Fibroblast of skin of right quadriceps (primary cell): ENCODE measurements at places on chromosomes 16 and 17.

DNA sequence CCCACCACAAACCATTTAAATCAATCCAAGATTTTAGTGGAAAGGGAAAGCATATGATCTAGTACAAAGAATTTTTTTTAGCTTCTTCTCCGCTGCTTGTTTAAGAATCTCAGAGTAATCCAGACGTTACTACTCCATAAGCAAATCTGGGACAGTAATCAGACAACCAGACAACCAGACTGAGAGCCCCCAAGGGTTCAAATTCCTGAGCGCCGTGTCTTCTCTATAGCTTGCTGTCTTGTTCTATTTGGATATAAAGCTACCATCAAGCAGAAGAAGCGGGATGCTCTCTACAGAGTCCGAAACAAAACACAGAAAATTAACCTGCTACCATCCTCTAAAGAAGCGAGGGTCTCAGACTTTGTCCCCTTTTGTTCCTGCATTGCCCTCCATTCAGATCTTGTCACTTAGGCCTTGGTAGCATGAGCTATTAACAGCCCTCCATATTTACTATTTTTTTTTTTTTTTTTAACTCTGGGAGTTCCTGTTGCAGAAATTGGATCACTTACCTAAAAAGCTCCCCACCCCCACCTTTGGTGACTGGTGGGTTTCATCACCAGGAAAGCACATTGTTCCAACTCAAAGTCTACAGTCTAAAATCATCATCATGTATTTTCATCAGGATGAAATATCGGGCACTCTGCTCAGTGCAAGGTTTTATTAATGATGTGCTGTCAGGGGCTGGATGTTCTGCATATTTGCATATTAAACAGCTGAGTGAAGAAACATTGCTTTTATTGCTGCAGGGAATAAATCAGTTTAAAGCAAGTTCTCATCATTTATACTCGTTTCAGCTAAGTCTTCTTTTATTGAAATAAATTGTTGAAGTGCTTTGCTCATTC, 576.7 kb downstream of the WWOX start:
- DNase-seq, result peak; percentile 56

GRCh38 chr16:64174327-64174726, 947.5 kb downstream of the CDH11 start:
- no peak for DNase-seq

- no peak for DNase-seq
Measured at GRCh38 chr17:79035686-79036085, 11.7 kb downstream of the C1QTNF1 start.

- no peak for DNase-seq
Measured at GRCh38 chr17:83171661-83172060, 92.3 kb downstream of the METRNL start.

DNA sequence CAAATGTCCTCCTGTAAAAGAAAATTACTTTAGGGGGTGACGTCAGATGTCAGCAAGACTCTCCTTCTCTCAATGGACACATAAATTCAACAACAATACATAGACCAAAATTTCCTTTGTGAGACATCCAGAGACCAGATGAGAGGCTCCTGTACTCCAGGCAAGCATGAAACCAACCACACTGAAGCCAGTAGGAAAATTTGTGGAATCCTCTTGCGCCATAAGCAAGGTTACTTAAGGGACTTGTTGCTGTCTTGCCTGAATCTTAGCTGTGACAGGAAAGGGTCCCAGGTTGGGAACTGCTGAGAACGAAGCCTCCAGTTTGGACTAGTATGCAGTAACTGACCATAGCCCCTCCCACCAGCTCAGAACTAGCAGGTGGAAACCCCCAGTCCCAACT, 56.0 kb downstream of the CEP112 start:
- DNase-seq, result peak; percentile 6

DNA sequence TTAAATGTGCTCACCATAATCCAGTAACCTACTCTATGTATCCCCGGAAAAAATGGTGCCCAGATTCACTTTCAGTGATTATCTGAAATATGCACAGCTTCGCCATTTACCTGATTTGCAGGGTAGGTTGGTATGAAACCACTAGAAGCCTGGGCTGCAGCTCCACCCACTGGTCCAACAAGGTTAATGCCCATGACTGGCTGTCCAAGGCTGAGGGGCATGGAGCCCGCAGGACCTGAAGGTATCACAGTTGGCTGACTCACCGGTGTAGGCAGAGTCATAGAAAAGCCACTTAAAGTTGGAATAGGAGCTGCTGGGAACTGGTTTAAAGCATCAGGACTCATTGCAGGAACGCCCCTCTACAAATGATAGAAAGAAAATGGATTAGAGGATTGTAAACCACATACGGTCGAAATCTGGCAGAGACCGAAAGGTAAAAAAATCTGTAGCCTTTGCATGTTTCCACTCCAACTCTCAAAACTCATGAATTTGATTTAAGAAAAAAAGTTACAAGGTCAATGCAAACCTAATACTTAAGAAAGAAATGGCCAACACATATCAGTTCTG, 38.6 kb downstream of the SYNRG start:
- DNase-seq, result peak; percentile 45

- no peak for DNase-seq
Measured at GRCh38 chr16:88316941-88317612, 65.7 kb upstream of the ZNF469 start.

DNA sequence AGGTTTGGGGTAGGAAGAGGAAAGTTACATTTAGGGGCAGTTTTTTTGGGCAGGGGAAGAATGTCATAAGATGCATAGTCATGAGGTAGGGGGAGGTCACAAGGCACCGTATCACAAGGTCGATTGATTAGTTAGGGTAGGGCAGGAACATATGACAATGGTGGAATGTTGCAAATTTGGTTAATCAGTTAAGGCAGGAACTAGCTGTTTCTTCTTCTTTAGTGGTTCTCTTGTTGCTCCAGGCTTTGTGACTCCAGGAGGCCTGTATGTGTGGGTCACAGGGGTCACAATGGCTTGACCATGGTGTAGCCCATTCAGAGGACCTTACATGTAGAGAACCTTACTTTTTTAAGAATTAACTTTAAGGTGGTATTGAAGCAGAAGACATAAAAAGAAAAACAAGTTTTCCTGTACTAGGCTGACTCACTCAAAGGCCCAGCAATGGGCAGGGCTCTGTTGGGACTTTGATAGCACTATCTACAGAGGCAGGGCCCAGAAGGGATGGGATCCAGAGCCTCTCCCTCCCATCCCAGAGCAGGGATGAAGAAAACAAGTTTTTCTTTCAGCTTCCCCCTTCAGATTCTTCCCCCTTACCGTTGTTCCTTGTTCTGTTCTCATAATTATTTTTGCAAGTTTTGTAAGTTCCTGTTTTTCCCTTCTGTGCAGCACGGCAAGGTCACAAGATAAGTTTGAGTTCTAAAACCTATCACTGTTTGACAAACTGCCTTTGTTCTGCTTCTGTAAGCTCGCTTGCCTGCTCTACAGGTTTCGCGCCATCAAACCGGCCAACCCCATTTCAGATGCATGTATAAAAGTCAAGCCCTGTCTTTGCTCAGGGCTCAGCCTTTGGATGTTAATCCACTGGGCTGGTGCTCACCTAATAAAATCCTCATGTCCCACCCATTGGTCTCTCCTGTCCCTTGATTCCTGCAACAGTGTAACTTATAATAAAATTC, 45.8 kb upstream of the ATF7IP2 start:
- no peak for DNase-seq

- peak; percentile 51 for DNase-seq
Measured at GRCh38 chr16:65624666-65625065, 502.8 kb upstream of the CDH11 start.

- DNase-seq, result no peak
Measured at GRCh38 chr16:88948781-88949490, 28.1 kb downstream of the CBFA2T3 start.

DNA sequence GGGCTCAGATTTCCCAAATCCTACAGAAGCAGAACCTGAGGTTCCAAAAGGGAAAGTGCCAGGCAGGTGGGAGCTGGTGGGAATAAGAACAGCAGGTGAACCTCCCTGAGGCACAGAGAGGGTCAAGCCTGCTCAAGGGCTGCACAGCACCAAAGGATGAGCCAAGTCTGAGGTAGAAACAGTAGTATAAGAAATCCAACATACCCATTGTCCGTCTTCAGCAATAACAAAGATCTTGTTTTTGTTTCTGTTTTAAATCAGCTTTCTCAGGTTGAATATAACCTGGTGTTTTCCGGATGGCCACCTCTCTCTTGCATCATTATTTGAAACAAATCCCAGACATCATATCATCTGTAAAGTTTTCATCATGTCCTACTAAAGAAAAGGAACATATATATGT, 10.6 kb upstream of the CES3 start:
- DNase-seq, result no peak

DNA sequence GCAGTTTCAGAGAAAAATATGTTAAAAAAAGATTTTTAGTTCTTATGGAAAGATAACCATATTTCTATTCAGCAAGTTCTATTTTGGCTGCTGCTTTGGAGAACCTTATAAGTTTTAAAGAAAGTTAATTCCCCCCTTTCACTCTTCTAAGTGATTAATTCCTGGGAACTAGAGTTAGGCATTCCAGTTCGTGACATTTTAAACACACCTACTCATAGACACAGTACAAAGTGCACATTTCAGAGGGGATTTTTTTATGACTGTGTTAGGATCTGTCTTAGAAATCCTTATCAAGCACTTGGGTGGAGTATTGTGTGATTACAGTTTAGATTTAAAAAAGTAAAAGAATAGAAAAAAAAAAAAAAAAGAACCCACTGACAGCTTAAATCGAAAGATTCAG, 3.5 kb upstream of the CDH11 start:
- DNase-seq, result peak; percentile 40

DNA sequence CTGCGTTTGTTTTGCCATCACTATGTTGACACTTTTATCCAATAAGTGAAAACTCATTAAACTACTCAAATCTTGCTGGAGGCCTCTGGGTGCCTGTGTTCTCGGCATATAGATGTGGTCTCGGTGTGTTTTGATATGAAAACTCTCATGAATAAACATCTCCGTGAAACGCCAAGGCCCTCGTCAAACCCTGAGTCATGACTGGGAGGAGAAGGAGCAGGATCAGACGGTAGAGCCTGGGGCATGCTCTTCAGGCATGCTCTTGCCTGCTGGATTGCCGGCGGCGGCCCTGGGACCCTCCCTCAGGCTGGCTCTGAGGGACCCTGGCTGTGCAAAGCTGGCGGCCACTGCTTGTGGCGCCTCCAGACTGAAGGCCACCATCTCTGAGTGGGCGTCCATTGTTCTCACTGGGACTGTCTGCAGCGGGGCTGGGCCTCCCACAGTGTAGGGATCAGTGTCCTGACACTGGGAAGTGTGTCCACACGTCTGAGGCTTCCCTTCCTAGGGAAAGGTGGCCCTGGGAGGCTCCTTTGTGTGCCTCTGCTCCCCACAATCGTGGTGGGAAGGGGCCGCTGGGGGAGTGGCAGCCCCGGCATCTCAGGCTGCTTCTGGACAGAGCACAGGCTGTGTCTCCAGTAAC, 1.7 kb upstream of the NPB start:
- no peak for DNase-seq

DNA sequence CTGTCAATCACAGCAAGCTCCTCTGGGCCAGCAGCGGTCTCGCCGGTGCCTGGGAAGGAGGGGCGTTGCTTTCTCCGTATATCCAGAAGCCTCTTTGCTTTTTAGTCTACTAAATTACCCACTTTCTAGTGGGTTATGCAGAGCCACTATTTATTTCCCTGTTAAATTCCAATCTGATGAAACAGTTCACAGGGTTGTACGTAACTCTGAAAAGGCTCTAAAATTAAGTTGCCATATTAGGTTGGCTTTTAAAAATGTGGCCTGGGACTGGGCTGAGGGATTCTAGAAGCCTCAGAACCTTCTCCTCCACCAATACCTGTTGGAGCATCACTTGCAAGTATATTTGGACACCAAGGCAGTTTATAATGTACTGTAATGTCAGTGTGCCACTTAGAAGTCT, 27.2 kb downstream of the MARCHF10 start:
- peak; percentile 81 for DNase-seq

DNA sequence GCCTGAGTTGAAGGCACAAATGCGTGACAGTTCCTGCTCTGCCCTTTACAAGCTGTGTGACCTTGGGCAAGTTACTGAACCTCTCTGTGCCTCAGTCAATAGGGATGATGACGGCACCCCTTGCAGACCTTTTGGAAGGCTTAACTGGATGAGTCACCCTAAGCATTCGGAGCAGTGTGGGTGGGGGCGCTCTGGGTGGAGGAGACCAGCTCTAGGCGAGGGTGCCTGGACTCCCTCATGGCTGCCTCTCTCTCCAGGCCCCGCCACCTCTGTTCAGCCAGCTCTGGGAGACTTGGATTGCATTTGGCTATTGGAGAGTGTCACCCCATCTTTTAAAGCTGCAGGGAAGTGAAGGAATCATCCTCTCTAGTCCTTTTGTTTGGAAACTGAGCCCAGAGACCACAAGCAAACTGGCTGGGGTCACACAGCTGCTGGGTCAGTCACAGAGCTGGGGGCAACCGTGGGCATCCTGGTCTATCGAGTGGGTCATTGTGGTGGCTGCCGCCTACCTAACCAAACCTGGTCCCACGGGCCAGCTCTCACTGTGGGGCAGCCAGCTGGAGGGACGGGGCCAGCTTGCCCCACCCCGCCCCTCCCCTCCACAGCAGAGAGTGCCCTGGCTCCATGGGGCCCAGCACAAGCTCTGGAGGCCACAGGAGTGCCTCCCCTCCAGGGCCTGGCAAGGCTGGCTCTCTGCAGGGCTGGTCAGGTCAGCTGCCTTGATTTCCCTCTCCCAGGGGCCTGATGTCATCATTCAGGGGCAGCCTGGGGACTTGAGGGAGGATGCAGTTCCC, 20.2 kb upstream of the GSE1 start:
- peak; percentile 49 for DNase-seq

DNA sequence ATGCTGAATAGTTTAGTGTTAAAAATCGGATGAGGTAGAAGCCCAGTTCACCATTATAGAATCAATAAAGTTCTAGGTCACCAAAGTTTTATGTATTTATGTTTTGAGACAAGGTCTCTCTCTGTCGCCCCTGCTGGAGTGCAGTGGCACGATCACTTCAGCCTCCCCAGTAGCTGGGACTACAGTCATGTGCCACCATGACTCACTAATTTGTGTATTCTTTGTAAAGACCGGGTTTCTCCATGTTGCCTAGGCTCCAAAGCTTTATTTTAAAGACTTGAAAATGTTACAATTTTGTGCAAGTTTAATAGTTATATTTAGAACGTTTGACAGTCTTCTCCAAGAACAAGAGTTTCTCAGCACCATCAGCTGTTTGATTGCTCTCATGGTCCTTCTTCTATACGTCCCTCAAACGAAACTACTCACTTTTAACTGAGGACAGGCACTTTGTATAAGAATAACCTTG, 32.1 kb downstream of the NDE1 start:
- DNase-seq, result peak; percentile 62

DNA sequence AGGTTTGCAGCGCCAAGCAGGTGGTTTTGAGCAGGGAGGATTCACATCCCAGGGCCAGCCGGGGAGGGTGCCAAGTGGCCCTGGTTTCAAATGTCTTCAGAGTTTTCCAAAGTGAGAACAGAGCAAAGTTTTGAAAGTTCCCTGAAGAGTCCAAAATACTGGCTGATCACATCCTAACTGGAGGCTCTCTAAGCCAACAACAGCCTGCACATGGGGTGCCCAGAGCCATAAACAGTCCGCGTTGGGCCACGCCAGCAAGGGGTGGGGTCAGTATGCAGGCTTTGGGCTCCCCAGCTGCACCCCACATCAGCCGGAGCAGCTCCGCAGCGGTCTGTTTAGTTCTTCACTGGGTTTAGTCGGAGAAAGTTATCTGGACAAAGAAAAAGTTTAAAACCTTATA, 150.9 kb downstream of the C16orf95 start:
- no peak for DNase-seq

- no peak for DNase-seq
Measured at GRCh38 chr16:49419006-49419405, 45.4 kb downstream of the C16orf78 start.
